ENCODE measurements at places on chromosomes 5 and 9. TPM values are rescaled to one million over a fixed set of nuclear protein-coding genes. Genes with fewer than 3 reads are reported as not detected.
A peak's percentile ranks its signal among the peaks of the same experiment; 100 is the strongest.

- DNase-seq: no peak
Measured at GRCh38 chr9:23962101-23962500, 136.1 kb upstream of the ELAVL2 start.

The RAI14 gene
- total RNA-seq: 19.9 TPM

- no peak for DNase-seq
Measured at GRCh38 chr5:142330026-142330425, 5.2 kb upstream of the SPRY4 start.

- DNase-seq: peak; percentile 81
Measured at GRCh38 chr5:177133096-177133852, at the start of gene NSD1. Gene NSD1, plus strand, starts transcription at chr5:177133773. Its CDS starts 1,331 bp downstream, at chr5:177135104.

- DNase-seq: no peak
Measured at GRCh38 chr9:20550326-20550725, 72.0 kb downstream of the MLLT3 start.

The STPG3 gene
- not detected for total RNA-seq

- no peak for DNase-seq
Measured at GRCh38 chr9:37968228-37968701, 64.3 kb upstream of the SLC25A51 start.

The CEP72 gene
- total RNA-seq: 7.9 TPM

The SPINK13 gene
- not detected for total RNA-seq

- DNase-seq: no peak
Measured at GRCh38 chr9:133064241-133065069, 2.7 kb downstream of the CEL start.

- DNase-seq: no peak
Measured at GRCh38 chr5:40485021-40485998, 194.4 kb upstream of the PTGER4 start.

- no peak for DNase-seq
Measured at GRCh38 chr9:115575147-115575546, 457.2 kb upstream of the TNC start.

GRCh38 chr5:124644138-124644537, 102.3 kb downstream of the ZNF608 start:
- DNase-seq: no peak

GRCh38 chr5:175466700-175467318, 11.6 kb upstream of the SFXN1 start:
- DNase-seq: no peak

- no peak for DNase-seq
Measured at GRCh38 chr9:92970467-92970923, 23.2 kb downstream of the FGD3 start.

DNA sequence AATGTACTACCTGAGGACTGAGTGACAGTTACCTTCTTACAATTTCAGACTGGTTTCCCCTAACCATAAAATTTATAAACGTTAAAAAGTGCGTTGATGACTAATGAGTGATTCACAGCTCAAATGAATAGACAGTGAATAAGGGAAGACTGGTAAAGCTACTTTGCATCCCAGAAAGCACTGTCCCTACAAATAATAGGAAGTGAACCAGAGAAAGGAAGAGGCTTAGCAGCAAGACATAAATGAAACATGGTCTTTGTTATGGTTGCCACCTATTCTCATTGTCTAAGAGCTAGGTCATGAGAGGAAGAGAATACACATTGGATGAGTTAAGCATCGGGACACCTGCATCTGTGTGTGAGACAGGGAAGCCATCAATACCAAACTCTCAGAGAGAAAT, 849.2 kb downstream of the TAF11L14 start:
- no peak for DNase-seq

DNA sequence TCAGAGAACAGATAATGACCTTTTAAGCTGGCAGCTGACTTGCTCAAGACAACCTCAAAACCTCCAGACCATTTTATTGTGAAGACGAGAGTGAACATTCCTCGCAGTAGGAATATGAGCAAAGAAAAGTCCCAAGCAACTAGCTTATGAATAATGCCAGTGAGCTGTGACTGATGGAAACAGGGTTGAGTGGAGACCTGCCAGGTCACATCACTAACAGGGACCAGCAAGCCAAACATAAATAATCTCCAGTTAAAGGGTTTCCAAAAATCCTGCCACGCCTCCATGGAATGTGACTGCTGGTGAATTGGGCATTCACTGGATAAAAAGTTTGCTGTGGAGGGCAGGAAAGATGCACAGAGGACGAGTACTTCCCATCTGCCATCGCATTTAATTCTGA, 185.4 kb downstream of the CRB2 start:
- no peak for DNase-seq

The SLC6A18 gene
- not detected for total RNA-seq

- no peak for DNase-seq
Measured at GRCh38 chr9:22157828-22158227, 148.7 kb upstream of the CDKN2B start.

- no peak for DNase-seq
Measured at GRCh38 chr5:75047356-75047755, 5.0 kb downstream of the GCNT4 start.

GRCh38 chr9:137678202-137678601, 59.4 kb downstream of the EHMT1 start:
- DNase-seq: no peak

DNA sequence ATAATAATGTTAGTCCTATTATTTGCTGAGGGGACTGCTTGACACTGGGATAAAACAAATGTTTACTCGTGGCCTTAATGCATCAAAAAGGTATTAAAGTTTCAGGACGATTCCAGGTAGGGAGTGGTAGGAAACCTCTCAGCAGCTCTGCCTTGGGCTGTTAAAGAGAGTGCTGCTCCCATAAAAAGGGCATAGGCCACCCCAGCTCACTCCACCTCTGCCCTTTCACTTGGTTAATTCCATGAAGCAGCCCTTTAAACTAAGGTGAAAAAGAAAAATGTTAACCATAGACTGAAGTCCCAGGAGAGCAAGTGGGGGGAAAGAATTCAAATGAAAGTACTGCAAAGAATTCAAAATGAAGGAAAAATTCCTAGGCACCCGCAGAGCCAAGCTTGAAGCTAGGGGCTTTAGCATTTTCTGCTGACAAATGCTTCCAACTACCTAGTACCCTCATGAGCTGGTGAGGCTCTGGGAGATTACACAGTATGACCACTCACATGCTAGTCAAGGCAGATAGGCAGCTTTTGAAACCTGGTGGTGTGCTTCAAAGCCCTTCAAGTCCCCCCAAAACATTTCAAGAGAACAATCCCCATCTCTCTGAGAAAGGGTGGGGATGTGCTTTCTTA, 8.5 kb downstream of the KLF9 start:
- no peak for DNase-seq

- DNase-seq: no peak
Measured at GRCh38 chr9:131046093-131046380, 37.1 kb downstream of the LAMC3 start.

DNA sequence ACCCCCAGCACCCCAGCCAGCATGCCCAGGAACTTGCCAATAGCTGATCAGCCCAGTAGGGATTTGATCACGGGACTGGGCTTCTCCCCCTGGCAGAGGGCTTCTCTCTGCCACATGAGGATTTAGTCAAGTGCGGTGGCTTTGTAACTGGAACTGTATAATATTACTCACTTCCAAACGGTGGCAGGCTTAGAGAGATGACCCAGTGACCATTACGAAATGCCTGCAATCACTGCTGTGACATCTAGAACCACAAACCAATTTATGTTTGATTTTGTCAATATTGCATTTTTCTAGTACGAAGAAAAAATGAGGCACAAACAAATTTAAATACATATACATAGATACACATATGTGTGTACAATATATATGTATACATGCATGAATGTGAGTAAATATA, 192.1 kb downstream of the ERCC6L2 start:
- DNase-seq: no peak
